ENCODE measurements at places on chromosomes 2 and 18. TPM values are rescaled to one million over a fixed set of nuclear protein-coding genes. Genes with fewer than 3 reads are reported as not detected.

DNA sequence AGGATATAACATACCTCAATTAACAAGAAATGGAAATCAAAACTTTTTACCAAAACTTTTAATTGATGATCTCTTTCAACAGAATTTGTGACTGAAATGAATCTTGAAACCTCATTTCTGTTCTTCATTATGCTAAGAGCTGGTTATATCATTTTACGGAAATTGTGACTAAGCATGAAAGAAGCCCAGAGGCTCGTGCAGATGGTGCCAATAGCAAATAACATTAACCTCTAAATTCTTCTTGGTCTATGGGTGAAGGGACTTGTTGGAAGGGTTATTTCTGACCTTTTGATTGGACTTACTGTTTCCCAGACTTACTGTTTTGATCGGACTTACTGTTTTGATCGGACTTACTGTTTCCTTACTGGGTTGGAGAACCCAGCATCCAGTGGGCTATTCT, 435.6 kb downstream of the TDRD15 start:
- no peaks in the 10 kb centered on the region for H3K4me1 ChIP-seq
- no peak for DNase-seq
- no peak overlapping the region for H3K27ac ChIP-seq

GRCh38 chr2:219611306-219611705, 13.6 kb downstream of the STK11IP start:
- no peak for DNase-seq
- no peaks in the 10 kb centered on the region for H3K27me3 ChIP-seq
- no peaks in the 10 kb centered on the region for H3K4me1 ChIP-seq
- H3K4me3 ChIP-seq = no peak overlapping the region

- DNase-seq = no peak
- no peak overlapping the region for H3K4me3 ChIP-seq
- H3K4me1 ChIP-seq = peaks cover 8% of the 10 kb centered on the region
- H3K27me3 ChIP-seq = no peaks in the 10 kb centered on the region
- no peak overlapping the region for H3K27ac ChIP-seq
- H3K36me3 ChIP-seq = peaks cover 3% of the 10 kb centered on the region
Measured at GRCh38 chr18:61882296-61883004, 10.4 kb downstream of the RNF152 start.

GRCh38 chr2:203656522-203657287, 49.7 kb upstream of the CD28 start:
- no peak overlapping the region for H3K4me3 ChIP-seq
- H3K27me3 ChIP-seq = no peaks in the 10 kb centered on the region
- H3K36me3 ChIP-seq = no peaks in the 10 kb centered on the region
- H3K4me1 ChIP-seq = peaks cover 30% of the 10 kb centered on the region

DNA sequence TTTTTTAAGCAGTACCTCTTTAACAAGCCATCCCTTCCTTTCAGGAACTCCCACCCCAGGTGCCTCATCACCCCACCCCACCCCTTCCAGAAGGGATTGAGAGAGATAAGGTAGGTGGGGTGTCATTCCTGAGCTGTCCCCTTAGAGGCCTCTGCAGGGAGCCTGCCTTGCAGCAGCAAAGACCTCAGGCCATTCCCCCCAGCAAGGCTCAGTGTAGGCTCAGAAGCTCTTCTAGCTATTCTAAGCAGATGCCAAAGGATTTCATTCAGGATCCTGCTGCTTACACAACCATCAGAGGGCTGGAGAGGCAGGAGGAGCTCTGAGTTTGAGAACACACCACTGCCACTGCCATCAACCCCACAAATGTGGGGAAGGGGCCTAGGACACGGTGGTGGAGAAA, 5.8 kb upstream of the FIGLA start:
- peaks cover 5% of the 10 kb centered on the region for H3K36me3 ChIP-seq
- no peak overlapping the region for H3K27ac ChIP-seq
- H3K4me3 ChIP-seq = no peak overlapping the region

GRCh38 chr2:73004889-73005596, 66.5 kb downstream of the SFXN5 start:
- no peak for DNase-seq
- no peak overlapping the region for H3K4me3 ChIP-seq
- H3K27ac ChIP-seq = no peak overlapping the region
- no peaks in the 10 kb centered on the region for H3K4me1 ChIP-seq
- H3K36me3 ChIP-seq = no peaks in the 10 kb centered on the region

DNA sequence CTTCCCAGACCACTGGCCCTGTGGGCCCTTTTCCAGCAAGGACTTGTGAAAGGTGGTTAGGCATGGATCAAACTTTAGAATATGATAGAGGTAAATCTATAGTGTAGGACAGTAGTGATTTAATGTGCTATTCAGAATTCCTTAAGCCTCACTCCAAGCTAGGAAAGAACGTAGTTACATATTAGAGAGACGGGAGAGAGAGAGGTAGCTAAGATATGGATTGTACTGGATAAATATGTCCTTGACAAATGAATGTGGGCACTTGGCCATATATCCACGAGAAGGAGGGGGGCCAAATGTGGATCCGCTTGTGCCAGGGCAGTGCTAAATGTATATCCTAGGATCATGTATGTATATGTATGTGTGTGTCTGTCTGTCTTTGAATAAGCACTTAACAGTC, 6.5 kb downstream of the KCNJ3 start:
- no peaks in the 10 kb centered on the region for H3K36me3 ChIP-seq
- H3K4me1 ChIP-seq = no peaks in the 10 kb centered on the region
- H3K27me3 ChIP-seq = peaks cover 15% of the 10 kb centered on the region

DNA sequence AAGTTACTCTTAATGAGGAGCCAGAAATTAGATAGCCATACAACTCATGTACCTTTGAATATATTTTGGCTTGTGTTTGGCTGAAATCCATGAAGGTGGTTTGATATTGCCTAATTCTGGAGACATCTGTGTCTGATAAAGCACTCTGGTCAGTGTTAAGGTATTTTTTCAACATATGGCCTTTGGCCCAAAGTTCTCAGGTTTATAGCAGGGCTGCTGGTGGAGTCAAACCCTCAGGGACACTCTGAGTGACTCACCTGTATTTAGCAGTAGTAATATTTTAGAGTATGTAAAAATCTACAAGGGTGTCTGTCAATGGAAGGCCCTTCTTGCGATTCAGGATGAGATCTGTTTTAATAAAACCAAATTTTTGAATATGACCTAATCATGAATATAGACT, 666.5 kb downstream of the SLC4A3 start:
- H3K27me3 ChIP-seq = no peaks in the 10 kb centered on the region
- no peak overlapping the region for H3K27ac ChIP-seq
- no peak overlapping the region for H3K4me3 ChIP-seq

DNA sequence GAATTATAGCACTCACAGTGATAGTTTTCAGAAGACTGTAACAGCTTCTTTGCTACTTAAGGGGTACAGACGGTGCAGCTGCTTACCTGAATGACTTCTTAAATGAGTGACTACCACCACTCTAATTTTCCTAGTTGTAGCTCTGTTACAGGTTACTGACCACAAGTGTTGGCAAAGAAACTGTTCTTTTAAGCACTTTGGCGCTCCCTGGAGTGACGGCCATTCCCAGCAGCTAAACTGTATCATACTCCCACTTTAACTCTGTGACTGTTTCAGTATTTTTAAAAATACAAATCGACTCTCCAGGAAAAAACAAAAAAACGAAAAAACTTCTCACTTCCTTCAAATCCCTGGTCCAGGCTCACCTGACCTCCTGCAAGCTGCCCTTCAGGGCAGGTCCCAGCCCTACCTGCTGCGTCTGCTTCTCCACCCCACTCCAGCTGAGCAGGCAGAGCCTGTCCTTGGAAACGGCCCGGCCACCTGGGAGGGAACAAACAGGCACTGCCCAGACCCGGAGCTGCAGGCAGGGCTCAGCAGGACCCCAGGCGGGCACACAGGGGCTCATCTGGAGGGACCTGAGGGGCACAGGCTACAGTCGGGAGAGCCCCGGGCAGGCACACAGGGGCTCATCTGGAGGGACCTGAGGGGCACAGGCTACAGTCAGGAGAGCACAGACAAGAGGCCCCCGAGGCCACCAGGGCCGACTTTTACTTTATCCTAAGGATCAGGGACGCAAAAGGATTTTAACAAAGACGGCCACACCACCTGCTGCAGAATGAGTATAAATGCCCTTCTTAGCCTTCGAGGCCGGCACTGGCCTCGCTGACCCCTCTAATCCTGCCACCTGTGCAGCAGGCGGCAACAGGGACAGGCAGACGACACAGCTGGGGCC, 24.5 kb downstream of the SLC66A2 start:
- H3K27ac ChIP-seq = no peak overlapping the region
- H3K27me3 ChIP-seq = no peaks in the 10 kb centered on the region
- H3K4me3 ChIP-seq = no peak overlapping the region
- H3K4me1 ChIP-seq = no peaks in the 10 kb centered on the region

DNA sequence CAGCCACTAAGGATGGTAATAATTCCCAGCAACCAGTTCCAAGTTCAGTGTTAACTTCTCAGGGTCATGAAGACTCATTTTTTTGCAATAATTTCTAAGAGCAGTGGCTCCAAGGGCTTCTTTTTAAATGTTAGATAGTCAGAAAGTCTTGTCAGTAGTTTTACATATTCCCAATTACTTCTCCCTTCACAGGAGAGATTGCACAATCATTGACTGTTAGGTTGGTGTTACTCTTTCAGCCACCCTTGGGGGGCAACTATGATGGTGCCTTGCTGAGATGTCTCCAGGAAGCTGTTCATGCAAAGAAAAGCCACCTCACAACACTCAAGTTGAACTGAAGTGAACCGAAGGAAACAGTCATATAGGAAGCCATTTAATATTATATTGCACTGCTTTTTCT, 127.9 kb upstream of the DOCK10 start:
- DNase-seq = no peak
- no peak overlapping the region for H3K27ac ChIP-seq
- H3K27me3 ChIP-seq = no peaks in the 10 kb centered on the region
- H3K4me3 ChIP-seq = no peak overlapping the region

DNA sequence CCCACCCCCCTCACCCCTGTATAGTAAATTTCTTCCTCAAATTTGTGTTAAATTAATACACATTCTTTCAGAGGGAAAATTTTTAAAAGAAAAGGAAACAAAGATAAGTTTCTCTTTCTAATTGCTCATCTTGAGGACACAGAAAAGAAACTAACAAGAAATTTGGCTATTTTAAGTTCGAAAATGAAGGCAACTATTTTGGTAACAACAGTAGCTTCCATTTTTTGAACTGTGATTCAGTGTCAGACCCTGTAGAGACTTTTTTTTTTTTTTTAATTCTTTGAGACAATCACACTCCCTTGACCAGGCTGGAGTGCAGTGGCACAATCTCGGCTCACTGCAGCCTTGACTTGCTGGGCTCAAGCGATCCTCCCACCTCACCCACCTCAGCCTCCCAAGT, 194.9 kb downstream of the SS18 start:
- DNase-seq = no peak
- H3K27ac ChIP-seq = no peak overlapping the region
- peaks cover 10% of the 10 kb centered on the region for H3K4me1 ChIP-seq
- no peak overlapping the region for H3K4me3 ChIP-seq
- no peaks in the 10 kb centered on the region for H3K36me3 ChIP-seq

DNA sequence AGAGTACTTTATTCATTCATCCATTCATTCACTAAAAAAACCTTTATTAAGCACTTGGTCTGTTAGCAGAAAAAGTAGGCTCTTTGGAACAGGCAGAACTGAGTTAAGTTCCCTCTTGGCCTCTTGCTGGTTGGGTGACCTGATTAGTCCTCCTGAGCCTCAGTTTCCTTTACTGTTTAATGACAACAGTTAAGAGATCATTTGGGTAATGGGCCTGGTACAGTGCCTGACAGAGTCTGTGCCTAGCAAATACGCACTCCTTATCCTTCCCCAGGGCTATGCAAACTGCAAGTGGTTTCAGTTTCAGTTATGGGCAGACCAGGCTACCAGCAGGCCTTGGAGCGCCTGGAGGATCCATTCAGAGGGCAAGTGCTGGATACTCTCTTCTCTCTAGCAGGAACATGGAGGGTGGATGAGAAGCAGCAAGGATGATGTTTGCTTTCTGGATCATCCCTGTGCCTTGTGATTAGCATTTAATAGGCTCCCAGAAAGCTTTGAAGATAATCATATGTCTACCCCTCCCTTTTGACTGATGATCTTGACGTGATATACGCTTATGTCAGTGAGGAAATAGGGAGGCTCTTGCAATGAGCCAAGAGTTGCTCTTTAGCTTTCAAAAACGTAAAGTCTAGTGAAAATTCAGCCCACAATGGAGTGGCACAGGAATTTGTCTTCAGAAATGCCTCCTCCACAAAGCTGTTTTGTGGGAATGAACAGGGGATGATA, 12.4 kb upstream of the TAF1B start:
- H3K27ac ChIP-seq = no peak overlapping the region
- H3K27me3 ChIP-seq = peaks cover 39% of the 10 kb centered on the region
- no peak for DNase-seq
- no peaks in the 10 kb centered on the region for H3K4me1 ChIP-seq
- no peak overlapping the region for H3K4me3 ChIP-seq
- H3K36me3 ChIP-seq = no peaks in the 10 kb centered on the region

DNA sequence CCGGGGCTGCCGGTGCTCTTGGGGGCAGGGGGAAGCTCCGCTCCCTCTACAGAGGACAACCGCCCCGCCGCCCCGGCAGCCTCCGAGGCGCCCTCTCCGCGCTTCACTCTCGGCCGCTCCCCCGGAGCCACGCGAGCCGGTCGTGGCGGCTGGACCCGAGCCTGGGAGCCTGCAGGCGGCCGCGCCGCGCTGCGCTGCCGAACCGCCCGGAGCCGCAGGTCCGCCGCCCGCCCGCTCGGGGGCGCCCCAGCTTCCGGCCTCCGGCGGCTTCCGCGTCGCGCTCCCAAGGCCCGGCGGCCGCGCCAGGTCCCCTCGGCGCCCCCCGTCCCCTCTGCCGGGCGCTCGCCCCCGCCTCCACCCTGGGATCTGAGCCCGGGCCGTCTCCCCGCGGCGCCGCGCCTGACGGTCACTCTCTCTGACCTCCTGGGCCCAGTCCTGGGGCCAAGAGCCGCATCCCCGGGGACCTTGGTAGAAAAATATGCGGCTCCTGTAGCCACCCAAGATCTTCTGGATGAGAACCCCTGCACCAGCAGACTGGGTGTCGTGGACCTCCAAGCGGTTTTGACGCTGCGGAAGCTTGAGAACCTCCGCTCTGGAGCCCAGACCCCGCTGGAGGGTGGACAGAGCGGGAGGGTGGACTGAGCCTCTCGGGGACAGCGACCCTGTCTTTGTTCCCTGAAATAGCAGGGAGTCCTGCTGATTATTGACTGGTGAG, 44.3 kb downstream of the SERTAD2 start:
- peak overlapping the region; percentile 43 for H3K27ac ChIP-seq
- H3K36me3 ChIP-seq = no peaks in the 10 kb centered on the region
- H3K27me3 ChIP-seq = peaks cover 11% of the 10 kb centered on the region
- peaks cover 12% of the 10 kb centered on the region for H3K4me1 ChIP-seq

DNA sequence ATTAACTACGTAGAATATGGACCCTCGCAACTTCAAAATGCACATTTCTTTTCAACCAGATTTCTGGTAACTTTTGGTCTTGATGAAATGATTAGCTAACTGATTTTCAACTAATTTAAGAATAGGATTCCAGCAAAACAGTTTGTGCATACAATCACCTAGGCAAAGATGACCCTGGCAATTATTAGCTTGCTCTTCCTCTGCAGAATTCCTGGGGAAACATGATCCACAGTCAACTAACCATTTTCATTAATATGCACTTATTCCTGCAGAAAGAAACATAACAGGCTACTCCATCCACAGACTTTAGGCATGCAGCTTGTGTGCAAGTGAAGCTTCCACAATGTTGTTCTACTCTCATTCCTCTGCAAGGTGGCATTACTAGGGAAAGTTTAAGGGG, 1150.8 kb upstream of the FANCL start:
- H3K4me3 ChIP-seq = no peak overlapping the region
- H3K36me3 ChIP-seq = no peaks in the 10 kb centered on the region
- DNase-seq = no peak
- H3K27ac ChIP-seq = no peak overlapping the region
- H3K27me3 ChIP-seq = no peaks in the 10 kb centered on the region

Gene TIGD1
- total RNA-seq = 12.8 TPM

Gene PIEZO2
- total RNA-seq = 17.0 TPM

Gene SLC4A5
- total RNA-seq = 3.0 TPM

Gene POTEJ
- total RNA-seq = not detected

Gene DNER
- total RNA-seq = 4.0 TPM

Gene GPATCH11
- 11.4 TPM for total RNA-seq

Gene ARL5A
- total RNA-seq = 63.2 TPM

Data from neural crest cell (in vitro differentiated cells).